ENCODE measurements at places on chromosomes 2 and 18.

DNA sequence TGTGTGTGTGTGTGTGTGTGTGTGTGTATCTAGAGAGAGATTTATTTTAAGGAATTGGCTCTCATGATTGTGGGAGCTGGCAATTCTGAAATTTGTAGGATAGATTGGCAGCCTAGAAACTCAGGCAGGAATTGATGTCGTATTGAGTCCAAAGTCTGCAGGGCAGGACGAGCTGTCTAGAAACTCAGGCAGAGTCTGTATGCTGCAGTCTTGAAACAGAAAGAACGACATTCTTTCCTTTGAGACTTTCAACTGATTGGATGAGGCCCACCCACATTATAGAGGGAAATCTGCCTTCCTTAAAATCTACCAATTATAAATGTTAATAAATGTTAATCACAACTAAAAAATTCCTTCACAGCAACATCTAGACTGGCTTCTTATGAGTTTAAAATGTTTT, 436.6 kb upstream of the FANCL start:
- DNase-seq: no peak

- no peak for DNase-seq
Measured at GRCh38 chr2:180473456-180473855, 466.4 kb upstream of the CWC22 start.

DNA sequence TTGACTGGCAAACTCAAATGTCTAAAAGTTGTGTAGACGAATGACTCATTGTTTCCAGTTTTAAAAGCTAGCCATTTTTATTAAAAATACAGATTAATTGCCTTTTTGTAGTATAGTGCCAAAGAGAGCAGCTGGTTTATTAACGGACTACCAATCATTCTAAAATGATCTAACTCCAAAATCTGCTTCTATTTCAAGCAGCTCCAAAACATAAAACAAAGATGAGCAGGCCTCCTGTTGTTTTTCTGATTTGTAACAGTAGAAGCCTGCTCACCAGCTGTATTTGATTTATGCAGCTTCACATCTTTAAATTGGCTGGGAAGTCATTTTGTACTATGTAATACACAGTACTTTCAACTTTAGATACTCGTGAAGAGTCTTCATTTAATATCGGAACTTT, 171.8 kb downstream of the UBR3 start:
- DNase-seq: peak; percentile 58

DNA sequence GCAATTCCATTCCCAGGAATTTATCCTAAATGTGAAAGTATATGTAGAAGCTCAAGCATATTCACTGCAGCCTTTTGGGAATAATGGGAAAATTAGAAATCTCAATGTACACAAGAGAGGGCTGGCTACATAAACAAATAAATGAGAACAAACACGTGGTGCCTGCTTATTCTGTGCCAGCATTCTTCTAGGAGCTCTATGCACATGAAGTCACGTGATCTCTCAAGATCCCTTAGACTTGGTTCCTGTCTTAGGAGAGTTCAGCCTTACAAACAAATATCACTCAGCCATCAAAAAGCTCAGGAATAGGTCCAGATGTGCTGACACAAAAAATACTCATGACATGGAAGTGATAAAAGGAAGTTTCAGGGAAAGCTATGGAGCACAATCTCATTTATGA, 92.9 kb upstream of the SP3 start:
- no peak for DNase-seq

GRCh38 chr2:54065411-54065810, 50.0 kb upstream of the ACYP2 start:
- DNase-seq: peak; percentile 94

- no peak for DNase-seq
Measured at GRCh38 chr2:60309941-60310660, 243.4 kb downstream of the BCL11A start.

GRCh38 chr2:230583581-230583980, 129.1 kb upstream of the CAB39 start:
- no peak for DNase-seq

DNA sequence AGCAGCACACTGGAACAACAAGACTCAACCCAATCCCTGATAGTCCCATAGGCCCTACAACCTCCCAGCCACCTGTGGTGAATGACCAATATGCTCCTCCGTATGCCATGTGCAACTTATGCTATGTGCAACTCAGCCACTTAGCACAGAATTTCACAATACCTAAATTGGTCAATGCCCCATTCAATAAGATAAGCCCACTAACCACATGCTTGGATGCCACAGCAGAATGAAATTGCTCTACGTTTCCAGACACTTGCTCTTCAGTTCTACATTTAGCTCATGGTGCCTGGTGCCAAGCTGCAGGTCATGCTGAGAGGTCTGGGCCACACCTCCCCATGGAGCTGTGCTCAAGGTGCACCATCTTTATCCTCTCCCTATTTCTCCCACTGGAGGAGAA, 159.8 kb downstream of the EN1 start:
- no peak for DNase-seq

GRCh38 chr2:215059724-215060123, 78.7 kb downstream of the ABCA12 start:
- DNase-seq: peak; percentile 7

DNA sequence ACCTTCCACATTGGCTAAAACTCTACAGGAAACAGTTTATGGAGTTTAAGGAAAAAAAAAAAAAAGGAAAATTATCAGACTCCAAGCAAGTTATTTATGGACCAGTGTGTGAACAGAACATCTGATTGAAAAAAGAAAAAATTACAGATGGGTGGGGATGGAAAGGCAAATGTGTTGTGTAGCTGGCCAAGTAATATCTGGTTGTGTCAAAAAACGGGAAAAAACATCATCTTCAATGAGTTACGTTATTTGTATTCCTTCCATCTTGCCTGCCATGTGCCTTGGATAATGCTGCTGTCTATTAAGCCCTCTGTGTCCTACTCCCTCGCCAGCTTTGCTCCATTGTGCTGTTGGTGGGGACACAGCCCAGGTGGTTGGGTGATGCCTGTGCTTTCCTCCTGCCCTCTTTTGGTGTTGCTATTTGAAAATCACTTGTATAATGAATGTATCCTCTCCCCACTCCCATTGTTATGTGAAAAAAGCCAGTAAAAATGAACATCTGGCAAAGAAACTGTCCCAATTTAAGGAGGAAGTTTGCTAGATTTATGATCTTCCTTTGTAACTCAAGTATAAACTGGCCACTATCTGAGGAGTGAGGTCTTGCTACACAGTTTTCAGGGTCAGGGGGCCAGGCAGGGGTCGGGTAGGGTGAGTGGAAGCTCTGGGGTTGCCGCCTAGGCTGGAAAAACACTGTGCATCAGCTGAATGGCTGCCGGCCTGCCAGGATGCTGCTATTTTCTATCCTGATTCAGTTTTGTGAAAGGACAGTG, 155.9 kb downstream of the FMNL2 start:
- no peak for DNase-seq

DNA sequence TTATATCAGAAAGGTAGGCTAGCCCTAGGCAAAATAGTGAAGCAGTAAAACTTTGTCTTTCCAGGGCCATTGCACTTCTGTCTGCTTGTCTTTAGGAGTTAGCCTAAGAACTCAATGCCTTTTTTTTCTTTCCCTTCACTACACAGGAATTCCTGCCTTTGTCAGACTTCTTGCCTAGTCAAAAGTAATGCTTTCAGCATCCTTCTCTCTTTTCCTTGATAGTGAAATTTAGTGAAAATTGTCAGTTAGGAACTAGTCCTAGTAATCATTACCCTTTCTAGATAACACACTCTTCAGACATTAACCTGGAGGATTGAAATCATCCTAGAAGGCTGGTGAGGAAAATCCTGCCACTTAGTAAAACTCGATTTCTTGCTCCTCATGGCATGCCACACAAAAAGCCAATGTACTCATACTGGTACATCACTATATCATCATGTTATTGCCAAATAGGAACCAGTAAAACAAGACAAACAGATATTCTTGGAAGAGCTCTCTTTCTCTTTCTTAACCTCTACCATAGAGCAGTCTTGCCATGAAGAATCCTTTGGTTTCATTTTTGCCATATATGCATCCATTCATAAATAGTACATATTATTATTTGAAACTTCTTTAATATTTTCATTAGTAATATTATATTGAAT, 320.5 kb downstream of the CTNNA2 start:
- DNase-seq: no peak

- DNase-seq: peak; percentile 31
Measured at GRCh38 chr2:164735309-164735919, 106.2 kb downstream of the COBLL1 start.

DNA sequence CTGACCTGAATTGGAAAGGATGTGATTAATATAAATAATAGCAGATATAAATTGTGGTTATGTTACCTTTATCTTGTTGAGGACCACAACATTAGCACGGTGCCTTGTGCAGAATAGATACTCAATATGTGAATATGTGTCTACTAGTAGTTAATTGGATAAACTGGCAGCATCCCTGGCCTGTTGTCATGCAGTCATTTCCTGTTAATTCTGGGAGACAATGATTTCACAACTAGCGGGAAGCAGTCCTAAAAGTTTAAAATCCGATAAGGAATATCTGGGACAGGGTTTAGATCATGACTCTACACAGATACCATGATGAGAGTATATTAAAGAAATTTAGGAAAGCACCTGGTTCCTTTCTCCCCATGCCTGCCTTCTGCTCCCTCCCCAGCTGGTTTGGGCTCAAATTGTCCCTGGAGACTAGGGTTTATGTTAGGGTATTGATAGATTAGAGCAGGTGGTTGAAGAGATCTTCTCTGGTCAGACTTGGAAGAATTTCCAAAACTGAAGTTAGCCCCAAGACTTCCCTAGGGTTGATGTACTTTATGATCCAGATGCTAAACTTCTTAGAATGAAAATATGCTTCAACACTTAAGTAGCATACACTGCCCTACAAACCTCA, 32.8 kb downstream of the CYBRD1 start:
- DNase-seq: no peak

- DNase-seq: peak; percentile 49
Measured at GRCh38 chr18:10798727-10799550, 273.1 kb downstream of the NAPG start.

DNA sequence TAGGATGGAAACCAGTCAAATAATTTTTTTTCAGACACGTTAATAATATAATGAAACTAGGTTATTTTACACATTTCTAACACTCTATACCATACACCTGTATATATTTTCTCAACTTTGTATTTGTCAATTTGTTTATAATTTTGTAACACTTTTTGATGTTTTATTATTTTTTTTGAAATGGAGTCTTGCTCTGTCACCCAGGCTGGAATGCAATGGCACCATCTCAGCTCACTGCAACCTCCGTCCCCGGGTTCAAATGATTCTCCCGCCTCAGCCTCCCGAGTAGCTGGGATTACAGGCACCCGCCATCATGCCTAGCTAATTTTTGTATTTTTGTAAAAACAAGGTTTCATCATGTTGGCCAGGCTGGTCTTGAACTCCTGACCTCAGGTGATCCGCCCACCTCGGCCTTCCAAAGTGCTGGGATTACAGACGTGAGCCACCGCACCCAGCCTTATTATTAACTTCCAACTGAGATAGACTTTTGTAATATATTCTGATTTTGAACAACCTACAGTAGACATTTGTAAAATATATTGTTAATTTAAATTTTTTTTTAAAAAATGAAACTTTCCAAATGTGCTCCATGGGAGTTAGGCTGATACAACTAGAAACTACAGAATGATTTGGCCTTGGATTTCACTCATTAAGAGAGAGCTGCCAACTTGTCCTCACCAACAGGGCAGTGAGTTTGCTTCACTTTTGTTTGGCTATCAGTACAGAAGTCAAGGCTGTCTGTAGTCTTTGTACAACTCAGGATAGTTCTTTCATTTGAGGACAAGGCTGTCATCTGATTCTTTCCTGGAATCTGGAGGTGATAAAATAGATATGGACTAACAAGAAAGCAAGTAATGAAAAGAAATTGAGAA, 33.9 kb upstream of the COBLL1 start:
- DNase-seq: no peak

DNA sequence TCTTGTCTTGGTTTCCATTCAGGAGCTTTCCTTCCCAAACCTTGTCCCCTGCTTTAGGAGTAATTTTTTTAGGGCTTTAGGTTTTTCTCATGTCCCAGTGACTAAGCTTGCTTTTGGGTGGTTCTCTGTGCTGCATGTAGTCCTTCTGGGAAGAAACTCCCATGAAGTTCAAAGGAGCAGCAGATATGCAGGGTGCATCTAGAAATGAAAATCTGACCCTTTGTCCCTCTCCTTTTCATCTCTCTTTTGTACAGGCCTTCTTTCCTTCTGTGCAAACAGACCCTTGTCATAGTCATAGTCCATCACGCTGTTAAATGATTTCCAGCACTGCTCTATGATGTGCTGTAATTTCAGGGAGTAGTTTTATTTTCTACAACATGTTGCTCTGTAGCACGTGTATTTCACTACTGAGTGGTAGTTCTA, 20.4 kb downstream of the FMNL2 start:
- no peak for DNase-seq

- DNase-seq: no peak
Measured at GRCh38 chr2:219551441-219552381, 7.9 kb downstream of the TMEM198 start.

- DNase-seq: peak; percentile 89
Measured at GRCh38 chr18:7038330-7038851, 79.2 kb downstream of the LAMA1 start.

DNA sequence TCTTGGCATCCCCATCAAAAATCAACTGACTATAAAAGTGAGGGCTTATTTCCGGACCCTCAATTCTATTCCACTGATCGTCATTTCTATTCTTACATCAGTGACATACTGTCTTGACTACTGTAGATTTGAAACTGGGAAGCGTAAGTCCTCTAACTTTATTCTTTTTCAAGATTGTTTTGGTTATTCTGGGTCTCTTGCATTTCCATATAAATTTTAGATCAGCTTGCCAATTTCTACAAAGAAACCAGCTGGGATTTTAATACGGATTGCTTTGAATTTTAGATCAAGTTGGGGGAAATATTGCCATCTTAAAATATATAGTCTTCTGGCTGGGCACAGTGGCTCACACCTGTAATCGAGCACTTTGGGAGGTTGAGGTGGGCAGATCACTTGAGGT, 17.9 kb upstream of the INPP4A start:
- no peak for DNase-seq

DNA sequence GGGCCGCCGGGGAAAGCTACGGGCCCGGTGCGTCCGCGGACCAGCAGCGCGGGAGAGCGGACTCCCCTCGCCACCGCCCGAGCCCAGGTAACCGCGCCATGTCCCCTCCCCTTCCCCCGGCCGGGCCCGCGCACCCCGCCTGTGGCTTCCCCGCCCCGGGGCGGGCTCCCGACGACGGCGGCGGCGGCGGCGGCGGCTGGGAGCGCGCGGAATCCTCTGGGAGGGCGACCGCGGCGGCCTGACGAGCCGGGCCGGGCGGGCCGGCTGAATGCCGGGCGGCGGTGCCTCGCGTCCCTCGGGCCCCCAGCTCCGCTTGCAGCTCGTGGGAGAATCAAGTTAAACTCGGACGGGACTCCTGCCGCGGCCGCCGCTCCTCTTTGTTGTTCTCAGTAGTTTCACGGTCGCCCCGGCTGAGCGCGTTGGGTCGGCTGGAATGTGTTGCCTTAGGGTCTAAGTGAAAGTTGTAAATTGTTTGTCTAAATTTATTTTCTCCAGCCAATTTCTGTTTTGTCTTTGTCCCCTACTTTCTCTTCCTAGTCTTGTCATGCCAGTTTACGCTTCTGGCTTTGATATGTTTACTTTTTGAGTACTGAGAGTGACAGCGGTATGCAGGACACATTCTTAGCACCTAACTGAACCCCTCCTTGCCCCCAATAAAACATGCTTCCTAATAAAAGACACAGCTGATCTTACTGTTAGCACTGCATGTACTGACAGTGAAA, 685 bp downstream of the SMAD4 start:
- peak; percentile 70 for DNase-seq

Measured in fibroblast of skin of scalp (primary cell).